ENCODE measurements at places on chromosomes 1 and 21.

DNA sequence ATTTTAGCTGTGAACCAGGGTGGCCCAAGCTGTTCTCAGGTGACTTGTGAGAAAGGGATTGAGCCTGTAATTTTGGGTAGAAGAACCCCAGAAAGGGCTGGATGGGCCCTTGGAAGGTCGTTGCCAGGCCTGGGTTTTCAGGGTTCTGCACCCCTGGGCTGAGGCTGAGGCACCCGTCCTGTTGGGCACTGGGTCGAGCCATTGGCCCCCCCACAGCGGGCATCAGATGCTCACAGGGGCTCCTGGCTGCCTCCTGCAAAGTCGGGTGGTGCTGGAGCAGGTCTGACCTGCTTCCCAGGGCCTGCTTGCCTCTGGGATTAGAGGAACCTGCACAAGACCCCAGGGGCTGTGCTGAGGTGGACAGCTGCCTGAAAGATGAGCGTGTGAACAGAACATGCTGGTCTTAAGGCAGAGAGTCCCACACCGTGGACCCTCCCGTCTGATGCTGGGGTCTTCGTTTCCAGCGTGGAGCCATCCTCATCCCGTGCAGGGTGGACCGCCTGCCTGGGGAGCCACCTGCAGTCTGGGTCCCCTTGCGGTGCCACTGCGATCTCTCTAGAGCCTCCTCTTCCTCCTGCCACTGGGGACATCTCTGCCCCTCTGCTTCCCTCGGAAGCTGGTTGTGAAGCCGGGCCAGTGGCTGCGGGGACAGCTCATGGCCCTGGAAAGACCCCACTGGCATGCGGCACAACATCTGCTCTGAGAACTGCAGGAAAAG is 1.7 kb upstream of the TRPM2 start:
- no peak for DNase-seq

GRCh38 chr1:214492401-214493075 is 58.9 kb downstream of the PTPN14 start:
- DNase-seq: no peak

- DNase-seq: no peak
Measured at GRCh38 chr1:40687059-40687458, 4.4 kb upstream of the NFYC start.

DNA sequence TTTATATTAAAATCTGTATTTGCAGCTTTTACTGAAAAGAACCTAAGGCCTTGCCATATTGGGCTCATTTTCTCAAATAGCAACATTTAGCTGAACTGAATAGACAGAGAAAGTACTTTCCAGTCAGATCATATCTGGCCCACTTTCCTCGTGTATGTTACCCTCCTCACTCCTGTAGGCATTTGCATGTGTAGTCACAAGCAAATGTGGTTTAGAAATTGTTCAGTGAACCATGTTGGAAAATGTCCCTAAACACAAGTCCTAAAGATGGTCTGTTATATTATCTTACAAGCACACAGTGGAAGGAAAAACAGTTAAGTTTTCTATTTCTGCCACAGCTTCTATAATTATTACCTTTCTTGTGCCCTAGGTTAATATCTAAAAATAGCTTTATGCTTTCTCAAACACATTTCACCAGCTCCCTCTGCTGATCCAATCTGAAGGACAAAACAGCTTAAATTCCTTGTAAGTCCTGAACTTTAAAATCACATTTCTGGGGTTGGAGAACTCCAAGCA is 606 bp upstream of the FMO4 start:
- DNase-seq: no peak

GRCh38 chr1:37755951-37756560 is 8.9 kb downstream of the EPHA10 start:
- DNase-seq: no peak

DNA sequence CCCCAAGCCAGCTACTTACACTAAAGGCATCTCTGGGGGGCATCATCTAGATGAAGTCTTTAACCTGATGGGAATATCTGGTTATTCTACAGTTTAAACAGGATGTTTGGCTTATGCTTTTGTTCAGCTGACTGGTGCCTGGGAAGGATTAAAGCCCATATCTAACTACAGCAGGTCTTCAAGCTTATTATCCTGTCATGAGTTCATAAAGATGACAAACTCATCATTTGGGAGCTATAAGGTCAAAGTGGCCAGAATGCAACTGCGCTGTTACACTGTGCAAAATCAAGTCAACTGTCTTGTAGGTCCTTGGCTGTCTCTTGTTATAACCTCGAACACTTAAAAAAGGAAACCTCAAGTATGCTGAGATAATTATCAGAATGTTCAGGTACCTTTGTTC is 18.6 kb upstream of the MOB3C start:
- DNase-seq: no peak
